Hepatocyte (in vitro differentiated cells): ENCODE measurements at places on chromosomes 3 and 15. TPM values are rescaled to one million over a fixed set of nuclear protein-coding genes. Genes with fewer than 3 reads are reported as not detected.
A peak's percentile ranks its signal among the peaks of the same experiment; 100 is the strongest.

GRCh38 chr3:99366663-99367429 is 271.5 kb upstream of the COL8A1 start:
- H3K27ac ChIP-seq = no peak overlapping the region
- DNase-seq = no peak
- H3K4me3 ChIP-seq = no peak overlapping the region
- no peaks in the 10 kb centered on the region for H3K4me1 ChIP-seq
- no peaks in the 10 kb centered on the region for H3K27me3 ChIP-seq

DNA sequence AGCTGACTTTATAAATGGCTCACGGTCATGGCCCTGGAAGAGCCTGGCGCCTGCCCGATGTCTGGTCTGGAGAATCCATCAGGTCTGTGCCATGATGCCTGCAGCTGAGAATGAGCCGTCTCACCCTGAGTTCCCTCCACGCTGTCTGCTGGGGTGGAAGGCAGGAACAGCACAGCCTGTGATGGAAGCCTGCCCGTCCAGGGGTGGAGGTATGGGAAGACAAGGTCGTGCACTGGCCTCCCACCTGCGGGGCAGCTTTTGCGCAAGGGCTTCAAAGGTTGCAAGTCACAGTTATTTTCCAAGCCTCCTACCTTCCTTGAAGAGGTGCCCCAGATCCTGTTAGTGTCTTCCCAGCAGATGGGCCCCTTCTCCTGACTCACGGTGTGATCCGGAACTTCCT is 275.5 kb downstream of the FAM43A start:
- no peak overlapping the region for H3K27ac ChIP-seq
- DNase-seq = no peak
- H3K27me3 ChIP-seq = no peaks in the 10 kb centered on the region
- no peak overlapping the region for H3K4me3 ChIP-seq
- H3K36me3 ChIP-seq = no peaks in the 10 kb centered on the region
- no peaks in the 10 kb centered on the region for H3K4me1 ChIP-seq

The MYL3 gene
- polyA plus RNA-seq = 7.4 and 9.7 TPM in 2 replicates

DNA sequence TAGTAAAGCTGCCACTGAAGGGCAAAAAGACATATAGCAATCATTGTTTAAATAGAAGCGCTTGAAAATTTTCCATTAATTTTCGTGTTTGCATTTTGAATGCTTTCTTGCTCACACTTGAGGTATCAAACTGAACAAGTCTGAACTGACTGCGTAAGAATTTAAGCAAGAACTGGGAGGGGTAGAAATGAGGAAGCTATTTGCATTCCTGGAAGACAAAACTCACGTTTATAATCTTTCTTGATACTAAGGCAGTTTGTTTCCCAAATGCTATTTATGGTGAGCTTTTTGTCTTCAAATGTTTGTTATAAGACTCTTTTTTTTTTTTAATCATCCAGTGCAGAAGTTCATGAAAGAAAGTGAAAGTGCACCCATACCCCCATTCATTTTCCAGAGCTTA is 499.8 kb upstream of the TPRG1 start:
- DNase-seq = no peak
- no peak overlapping the region for H3K4me3 ChIP-seq
- H3K27me3 ChIP-seq = no peaks in the 10 kb centered on the region
- H3K27ac ChIP-seq = no peak overlapping the region

The TMCO5A gene
- not detected in 2 replicates for polyA plus RNA-seq

DNA sequence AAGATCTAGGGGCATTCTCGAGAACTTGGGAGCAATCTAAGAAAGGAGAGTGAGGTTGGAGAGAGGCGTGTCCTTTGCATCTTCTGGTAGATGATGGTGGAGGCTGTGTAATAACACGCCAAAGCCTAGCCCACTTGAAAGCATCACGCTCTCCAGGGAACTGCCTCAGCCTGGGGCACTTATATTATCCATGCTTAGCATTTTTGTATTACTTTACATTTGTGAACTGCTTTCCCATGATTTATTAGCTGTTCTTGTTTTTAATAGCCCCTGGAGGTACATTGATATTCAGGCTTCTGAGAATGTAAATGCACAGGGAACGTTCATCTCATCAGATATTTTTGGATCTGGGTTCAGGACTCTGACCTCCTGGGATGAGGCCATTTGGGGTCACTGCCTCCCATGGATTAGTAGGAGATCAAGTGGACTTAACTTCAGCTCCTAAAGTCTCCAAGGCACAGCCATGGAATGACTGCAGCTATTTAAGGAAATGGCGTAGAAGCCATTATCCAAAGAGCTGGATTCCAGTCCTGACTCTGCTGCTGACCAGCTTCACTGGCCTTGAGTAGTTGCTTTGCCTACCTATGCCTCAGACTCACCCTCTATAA is 124.9 kb downstream of the LPP start:
- no peaks in the 10 kb centered on the region for H3K27me3 ChIP-seq
- no peak overlapping the region for H3K4me3 ChIP-seq
- peaks cover 16% of the 10 kb centered on the region for H3K4me1 ChIP-seq
- H3K36me3 ChIP-seq = no peaks in the 10 kb centered on the region
- no peak overlapping the region for H3K27ac ChIP-seq

DNA sequence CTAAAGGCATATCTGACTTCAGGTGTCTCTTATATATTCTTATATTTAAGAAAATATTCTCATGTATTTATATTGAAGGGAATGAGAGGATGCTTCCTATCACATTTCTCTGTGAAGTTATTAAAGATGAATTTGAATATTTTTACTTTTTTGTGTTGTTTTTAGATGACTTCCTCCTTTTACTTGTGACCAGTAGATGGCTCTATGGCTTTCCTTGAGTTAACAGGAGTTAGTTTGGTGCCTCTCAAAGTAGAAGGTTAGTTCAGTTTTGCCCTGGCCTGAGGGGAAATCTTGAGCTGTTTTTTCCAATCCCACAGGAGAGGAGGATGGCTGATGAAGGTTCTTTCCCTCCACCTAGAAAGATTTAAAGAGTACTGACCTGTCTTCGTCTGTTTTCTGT is 80.7 kb downstream of the SQOR start:
- H3K4me3 ChIP-seq = no peak overlapping the region
- DNase-seq = peak; percentile 26
- H3K27me3 ChIP-seq = no peaks in the 10 kb centered on the region
- H3K27ac ChIP-seq = no peak overlapping the region
- no peaks in the 10 kb centered on the region for H3K4me1 ChIP-seq

DNA sequence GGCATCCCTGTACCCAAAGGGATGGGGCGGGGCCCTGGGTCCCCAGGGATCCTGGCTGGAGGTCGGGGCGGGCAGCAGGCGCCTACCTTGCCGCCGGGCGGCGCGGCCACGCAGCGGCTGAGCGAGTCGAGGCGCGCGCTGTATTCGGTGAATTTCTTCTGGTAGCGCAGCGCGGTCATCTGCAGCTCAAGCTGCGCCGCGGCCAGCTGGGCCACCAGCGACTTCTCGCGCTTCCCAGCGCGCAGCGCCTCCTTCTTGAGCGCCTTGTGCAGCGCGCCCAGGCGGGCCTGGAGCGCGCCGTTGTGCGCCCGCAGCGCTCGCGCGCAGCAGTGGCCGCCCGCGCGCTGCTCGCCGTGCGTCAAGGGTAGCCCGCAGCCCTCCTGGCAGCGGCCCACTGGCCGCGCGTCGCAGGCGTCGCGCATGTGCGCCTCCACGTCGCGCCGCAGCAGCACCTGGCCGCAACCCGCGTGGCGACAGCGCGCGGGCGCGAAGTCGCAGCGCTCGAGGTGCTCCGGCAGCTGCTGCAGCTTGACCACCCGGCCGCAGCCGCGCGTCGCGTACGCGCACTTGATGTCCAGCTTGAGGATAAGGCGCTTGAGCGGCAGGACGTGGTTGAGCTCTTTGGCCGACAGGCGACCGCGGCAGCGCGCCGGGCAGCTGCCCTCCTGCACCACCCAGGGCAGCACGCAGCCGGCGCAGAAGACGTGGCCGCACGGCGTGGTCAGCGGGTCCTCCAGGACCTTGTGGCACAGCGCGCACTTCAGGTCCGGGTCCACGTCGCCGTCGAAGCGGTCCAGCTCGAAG is 522 bp downstream of the PDZRN3 start:
- H3K4me3 ChIP-seq = peak overlapping the region; percentile 39
- H3K27me3 ChIP-seq = no peaks in the 10 kb centered on the region
- H3K27ac ChIP-seq = peak overlapping the region; percentile 83
- H3K4me1 ChIP-seq = peaks cover 35% of the 10 kb centered on the region
- no peaks in the 10 kb centered on the region for H3K36me3 ChIP-seq

GRCh38 chr3:137121704-137122314 is 164.0 kb downstream of the IL20RB start:
- no peak overlapping the region for H3K4me3 ChIP-seq
- no peaks in the 10 kb centered on the region for H3K36me3 ChIP-seq
- peak; percentile 68 for DNase-seq
- H3K27me3 ChIP-seq = no peaks in the 10 kb centered on the region
- no peak overlapping the region for H3K27ac ChIP-seq
- no peaks in the 10 kb centered on the region for H3K4me1 ChIP-seq

The GPR156 gene
- polyA plus RNA-seq = 0.80 TPM in 1 of 2 replicates, not detected in the other

The AGBL1 gene
- not detected in 2 replicates for polyA plus RNA-seq

DNA sequence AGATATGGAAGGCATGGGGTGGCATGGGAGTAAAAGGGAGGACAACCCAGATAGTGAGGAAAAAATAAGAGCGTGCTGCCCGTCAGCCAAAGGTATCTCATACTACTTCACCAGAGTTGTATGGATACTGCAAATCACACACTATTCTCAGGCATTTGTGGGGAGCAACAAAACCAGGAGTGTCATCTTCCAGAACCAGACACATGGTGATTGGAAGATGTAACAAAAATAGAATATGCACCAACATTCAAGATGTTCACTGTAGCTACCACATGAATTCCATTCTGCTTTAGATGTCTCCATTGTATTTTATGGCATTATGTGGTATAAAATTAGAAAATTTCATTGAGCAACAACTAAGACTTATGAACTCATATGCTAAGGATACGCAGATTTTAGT is 34.9 kb downstream of the CD47 start:
- H3K4me3 ChIP-seq = no peak overlapping the region
- no peaks in the 10 kb centered on the region for H3K27me3 ChIP-seq
- no peaks in the 10 kb centered on the region for H3K4me1 ChIP-seq
- no peaks in the 10 kb centered on the region for H3K36me3 ChIP-seq
